ENCODE measurements at places on chromosomes 4 and X. TPM values are rescaled to one million over a fixed set of nuclear protein-coding genes. Genes with fewer than 3 reads are reported as not detected.

Gene NDNF
- 23.9 TPM for total RNA-seq

Gene PRR32
- not detected for total RNA-seq

Gene CT45A1
- not detected for total RNA-seq

Gene N4BP2
- 24.7 TPM for total RNA-seq

Gene PRDM5
- total RNA-seq = 21.9 TPM

Gene RASGEF1B
- 1.9 TPM for total RNA-seq

Gene CLRN2
- not detected for total RNA-seq

Gene NIPAL1
- 0.68 TPM for total RNA-seq

Gene REELD1
- not detected for total RNA-seq

Gene FOXR2
- not detected for total RNA-seq

GRCh38 chrX:27548624-27549023, 41.5 kb upstream of the DCAF8L2 start:
- H3K27me3 ChIP-seq = no peaks in the 10 kb centered on the region
- no peak for DNase-seq
- no peak overlapping the region for H3K27ac ChIP-seq
- no peak overlapping the region for H3K4me3 ChIP-seq
- H3K36me3 ChIP-seq = no peaks in the 10 kb centered on the region

DNA sequence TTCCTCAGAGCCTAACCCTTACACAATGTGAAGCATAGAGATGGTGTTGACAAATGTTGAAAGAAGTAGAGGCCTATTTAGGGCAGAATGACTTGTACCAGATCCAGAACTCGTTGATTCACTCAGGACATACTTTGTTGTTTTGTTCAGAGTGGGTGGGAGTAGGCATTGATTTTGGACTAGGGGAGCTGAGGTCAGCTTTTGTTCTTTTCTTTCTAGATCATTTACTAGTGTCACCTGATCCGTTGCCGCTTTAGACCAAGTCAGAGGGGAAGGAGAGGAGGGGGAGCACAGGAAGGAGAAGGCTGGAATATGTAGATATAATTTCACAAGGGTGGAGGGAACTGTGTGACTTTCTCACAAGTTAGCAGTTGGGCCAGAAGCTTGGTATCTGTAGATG, 282.4 kb upstream of the GPC4 start:
- no peak overlapping the region for H3K27ac ChIP-seq
- no peaks in the 10 kb centered on the region for H3K27me3 ChIP-seq
- H3K36me3 ChIP-seq = no peaks in the 10 kb centered on the region
- H3K4me1 ChIP-seq = peaks cover 51% of the 10 kb centered on the region
- DNase-seq = no peak

DNA sequence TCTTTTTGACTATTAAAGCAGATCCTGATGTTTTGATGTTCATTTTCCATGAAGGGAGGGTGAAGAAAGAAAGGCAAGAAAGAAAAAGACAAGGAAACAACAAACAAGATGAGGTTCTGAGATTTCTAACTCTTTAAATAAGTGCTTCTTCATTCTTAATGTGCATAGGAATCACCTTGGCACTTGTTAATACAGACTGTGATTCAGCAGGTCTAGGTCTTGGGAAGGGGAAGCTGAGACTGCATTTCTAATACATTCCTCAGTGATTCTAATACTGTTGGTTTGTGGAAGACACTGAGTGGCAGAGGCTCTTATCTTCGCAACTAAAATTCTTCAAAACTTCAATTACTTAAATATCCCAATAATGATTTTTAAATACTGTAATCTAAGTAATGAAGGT, 95.2 kb upstream of the NAP1L5 start:
- H3K27ac ChIP-seq = no peak overlapping the region
- DNase-seq = no peak
- H3K27me3 ChIP-seq = no peaks in the 10 kb centered on the region
- peaks cover 20% of the 10 kb centered on the region for H3K4me1 ChIP-seq
- H3K36me3 ChIP-seq = peaks cover 20% of the 10 kb centered on the region

DNA sequence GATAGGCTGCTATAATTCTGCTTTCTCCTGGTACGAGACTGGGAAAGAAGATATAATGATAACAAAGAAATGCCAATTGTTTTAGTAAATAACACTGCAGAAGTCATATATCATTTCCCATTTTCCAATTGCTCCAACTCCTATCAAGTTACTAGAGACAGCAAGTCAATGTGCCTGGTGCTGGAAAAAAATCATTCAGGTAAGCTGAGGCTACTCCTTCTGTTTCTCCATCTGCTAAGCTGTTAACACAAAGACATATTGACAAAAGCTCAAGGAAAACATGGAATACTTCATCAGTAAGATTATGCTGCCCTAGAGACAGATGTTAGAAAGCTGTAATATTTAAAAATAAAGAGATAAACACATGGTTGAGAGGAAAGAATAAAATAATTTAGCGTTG, 10.0 kb downstream of the NAA11 start:
- DNase-seq = no peak
- H3K27ac ChIP-seq = no peak overlapping the region
- H3K27me3 ChIP-seq = no peaks in the 10 kb centered on the region
- no peaks in the 10 kb centered on the region for H3K4me1 ChIP-seq
- no peaks in the 10 kb centered on the region for H3K36me3 ChIP-seq

GRCh38 chr4:632926-633325, 7.6 kb downstream of the PDE6B start:
- no peak overlapping the region for H3K4me3 ChIP-seq
- H3K36me3 ChIP-seq = peaks cover 6% of the 10 kb centered on the region
- peaks cover 4% of the 10 kb centered on the region for H3K4me1 ChIP-seq
- no peak for DNase-seq
- H3K27me3 ChIP-seq = no peaks in the 10 kb centered on the region

DNA sequence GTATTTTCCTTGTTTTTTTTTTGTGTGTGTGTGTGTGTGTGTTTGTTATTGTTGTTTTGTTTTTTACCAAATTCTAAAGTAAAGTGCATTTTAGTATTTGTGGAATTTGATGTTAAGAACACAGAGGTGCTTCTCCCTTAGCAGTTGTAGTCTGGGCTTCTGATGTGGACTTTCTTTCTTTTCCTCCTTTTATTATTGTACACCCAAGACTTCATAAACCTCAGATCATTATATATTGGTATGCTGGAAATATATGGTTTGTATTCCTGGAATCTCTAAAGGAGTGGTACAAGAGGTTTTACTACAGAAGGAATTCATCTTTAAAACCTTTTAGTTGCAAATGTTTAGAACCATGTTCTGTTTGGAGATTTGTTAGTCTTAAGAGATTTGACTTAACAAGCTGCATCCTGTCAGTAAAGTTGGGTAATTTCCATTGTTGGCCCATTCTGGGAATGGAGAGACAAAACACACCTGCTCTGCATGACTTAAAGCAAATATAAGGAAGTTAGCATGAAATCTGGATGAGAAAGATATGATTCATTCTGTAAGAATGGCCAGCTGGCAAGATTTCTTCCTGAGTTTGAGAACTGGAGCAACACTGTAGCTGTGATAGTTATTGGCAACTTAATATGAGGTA, 64.0 kb downstream of the SMAD1 start:
- no peak overlapping the region for H3K4me3 ChIP-seq
- no peaks in the 10 kb centered on the region for H3K27me3 ChIP-seq
- no peak for DNase-seq
- H3K27ac ChIP-seq = no peak overlapping the region

DNA sequence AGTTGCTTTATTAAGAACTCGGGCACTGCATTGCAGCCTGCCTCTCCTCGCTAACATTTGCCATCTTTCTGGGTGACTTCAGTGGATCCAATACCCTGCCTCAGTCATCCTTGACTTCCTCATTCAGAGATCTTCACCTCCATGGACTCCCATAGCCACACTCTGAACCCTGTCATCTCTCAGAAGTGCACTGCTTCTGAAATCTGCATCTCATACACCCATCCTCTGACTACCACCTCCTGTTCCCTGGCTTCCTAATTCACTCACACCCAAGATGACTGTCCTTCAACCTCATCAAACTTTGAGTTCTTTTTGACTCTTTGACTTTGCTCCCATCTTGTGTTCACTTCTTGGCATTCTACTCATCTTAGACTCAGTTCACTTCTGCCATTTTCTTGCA, 25.3 kb upstream of the CYBB start:
- no peak overlapping the region for H3K4me3 ChIP-seq
- no peaks in the 10 kb centered on the region for H3K4me1 ChIP-seq
- H3K27me3 ChIP-seq = peaks cover 2% of the 10 kb centered on the region

- no peaks in the 10 kb centered on the region for H3K27me3 ChIP-seq
- peaks cover 3% of the 10 kb centered on the region for H3K36me3 ChIP-seq
- peaks cover 48% of the 10 kb centered on the region for H3K4me1 ChIP-seq
- no peak for DNase-seq
- H3K4me3 ChIP-seq = peak overlapping the region; percentile 86
These were observed 1.3 kb downstream of the BDH2 start for GRCh38 chr4:103098341-103098740.

DNA sequence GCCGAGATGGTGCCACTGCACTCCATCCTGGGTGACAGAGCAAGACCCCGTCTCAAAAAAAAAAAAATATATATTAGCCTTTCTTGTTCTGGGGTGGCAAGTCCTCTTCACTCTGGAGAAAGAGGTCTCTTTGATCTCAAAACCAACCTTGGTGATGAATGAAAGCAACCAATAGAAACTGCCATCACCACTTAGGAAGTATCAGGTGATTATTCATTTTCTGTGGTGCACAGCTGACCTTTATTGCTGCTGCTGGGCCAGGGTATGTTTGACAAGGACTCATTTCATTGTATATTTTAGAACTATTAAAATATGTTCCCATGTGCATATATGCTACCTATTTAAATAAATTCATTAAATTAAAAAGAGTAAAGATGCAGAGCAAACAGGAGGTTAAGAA, 76.0 kb upstream of the KIT start:
- peaks cover 2% of the 10 kb centered on the region for H3K27me3 ChIP-seq
- no peak overlapping the region for H3K27ac ChIP-seq
- H3K36me3 ChIP-seq = no peaks in the 10 kb centered on the region
- H3K4me1 ChIP-seq = no peaks in the 10 kb centered on the region
- no peak overlapping the region for H3K4me3 ChIP-seq

All from neural crest cell (in vitro differentiated cells).